ENCODE measurements at places on chromosomes 3 and 15.

- DNase-seq: no peak
Measured at GRCh38 chr15:73882761-73883419, 9.5 kb downstream of the TBC1D21 start.

- no peak for DNase-seq
Measured at GRCh38 chr3:72331076-72331475, 517.2 kb downstream of the SHQ1 start.

GRCh38 chr3:117562000-117562399 is 852.4 kb downstream of the TUSC7 start:
- no peak for DNase-seq

- DNase-seq: no peak
Measured at GRCh38 chr15:96860741-96861140, 530.2 kb downstream of the NR2F2 start.

GRCh38 chr15:74132681-74133651 is 2.6 kb downstream of the ISLR2 start:
- DNase-seq: no peak
